Esophagus squamous epithelium (tissue), 5 donors: ENCODE measurements at places on chromosomes 2 and 18.

DNA sequence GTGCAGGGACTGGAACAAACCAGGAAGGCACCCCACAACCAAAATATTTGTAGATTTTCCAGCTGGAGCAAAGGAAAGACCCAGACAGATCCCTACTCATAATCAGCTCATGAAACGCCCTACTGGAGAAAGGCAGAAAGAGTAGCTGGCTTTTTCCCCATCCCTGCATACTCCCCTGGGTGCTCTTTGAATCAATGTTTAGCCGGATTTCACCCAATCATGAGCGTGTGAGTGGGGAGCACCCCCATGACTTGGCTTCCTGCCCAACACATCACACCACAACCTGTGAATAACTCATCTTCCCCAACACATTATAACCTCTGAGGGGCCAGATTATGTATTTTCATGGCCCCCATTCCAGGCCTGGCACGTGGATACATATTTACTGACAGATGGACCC is 35.1 kb upstream of the SLC14A1 start:
- DNase-seq = no peak

GRCh38 chr2:34853646-34854045 is 1254.5 kb upstream of the FAM98A start:
- no peak for DNase-seq

- no peak for DNase-seq
These were observed 98.2 kb downstream of the DYSF start for GRCh38 chr2:71551631-71551915.

DNA sequence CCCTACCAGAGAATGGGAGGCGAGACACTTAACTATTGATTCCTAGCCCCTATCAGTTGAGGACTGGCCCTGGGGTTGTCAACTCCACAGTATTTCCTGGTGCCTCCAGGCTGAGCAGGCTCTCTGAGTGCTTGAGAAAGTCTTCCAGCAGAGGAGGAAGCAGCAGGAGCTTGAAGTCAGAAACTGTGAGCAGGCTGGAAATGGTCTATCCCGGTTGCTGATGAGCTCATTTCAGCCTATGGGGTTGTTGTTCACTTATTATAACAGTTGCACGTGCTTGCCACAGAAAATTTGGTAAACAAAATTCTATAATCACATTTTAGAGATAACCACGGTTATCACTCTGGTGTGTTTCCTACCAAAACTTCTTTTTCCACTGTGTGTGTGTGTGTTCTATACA is 254.7 kb upstream of the THUMPD2 start:
- DNase-seq = no peak

GRCh38 chr2:18445433-18446320 is 114.8 kb downstream of the RDH14 start:
- no peak for DNase-seq

GRCh38 chr2:148493822-148494563 is 150.6 kb upstream of the EPC2 start:
- DNase-seq = no peak

DNA sequence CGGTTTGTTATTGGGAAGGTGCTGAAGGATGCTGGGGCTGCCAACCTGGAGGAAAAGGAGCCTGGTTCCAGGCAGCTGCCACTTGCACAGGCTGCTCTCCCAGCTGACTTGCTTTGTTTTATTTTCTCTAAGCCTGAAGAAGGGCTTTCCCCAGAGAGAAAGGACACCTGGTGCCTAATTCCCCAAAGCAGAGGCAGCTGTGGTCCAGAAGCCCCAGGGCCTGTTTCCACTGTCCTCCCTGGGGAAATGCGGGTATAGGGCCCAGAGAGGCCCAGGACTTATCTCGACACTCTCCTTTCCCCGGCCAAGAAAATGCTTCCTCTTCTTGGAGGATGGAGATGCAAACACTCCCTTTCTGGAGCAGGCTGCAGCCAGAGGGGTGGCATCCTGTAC is 30.1 kb downstream of the INO80C start:
- DNase-seq = no peak

DNA sequence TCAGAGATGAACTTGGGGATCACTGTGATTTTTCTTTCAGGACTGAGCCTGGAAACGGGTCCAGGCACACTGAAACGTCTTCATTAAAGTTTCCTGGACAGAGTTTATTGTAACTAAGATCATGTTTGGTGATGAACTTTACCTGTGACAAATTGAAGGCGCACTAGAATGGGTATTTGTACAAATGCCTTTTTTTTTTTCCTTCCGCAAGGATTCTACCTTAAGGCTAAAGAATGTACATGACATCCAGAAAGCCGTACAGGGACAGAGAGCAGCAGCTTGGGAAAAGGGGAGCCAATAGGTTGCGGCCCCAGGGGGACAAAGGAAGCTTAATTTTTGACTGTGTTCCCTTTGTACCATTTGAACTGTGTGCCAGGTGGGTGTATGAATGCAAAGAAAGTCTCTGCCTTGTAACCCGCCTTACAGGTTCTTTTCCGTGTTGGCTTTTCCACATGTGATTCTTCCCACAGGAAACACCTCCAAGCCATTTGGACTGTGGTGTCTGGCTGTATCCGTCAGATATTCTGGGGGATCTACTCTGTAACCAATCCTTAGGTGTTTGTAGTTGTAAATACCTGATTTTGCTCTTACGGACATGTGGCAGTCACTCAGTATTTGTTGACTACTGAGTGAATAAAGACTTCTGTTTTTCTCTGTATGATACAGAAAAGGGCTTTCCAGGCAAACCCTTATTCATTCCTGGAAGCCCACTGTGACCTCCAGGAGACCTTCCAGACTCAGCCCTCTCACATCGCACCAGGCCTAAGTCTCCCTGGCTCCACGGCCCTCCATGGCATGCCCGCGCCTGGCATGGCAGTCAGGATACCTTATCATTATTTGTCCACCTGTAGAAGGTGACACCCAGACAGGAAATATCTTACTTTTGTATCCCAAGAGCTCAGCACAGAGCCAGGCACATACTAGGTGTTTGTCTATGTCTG is 1.1 kb downstream of the LRRFIP1 start:
- DNase-seq = no peak

GRCh38 chr2:190327867-190328572 is 8.4 kb upstream of the HIBCH start:
- no peak for DNase-seq

GRCh38 chr2:36858551-36859365 is 107.6 kb downstream of the STRN start:
- DNase-seq = no peak

- no peak for DNase-seq
These were observed 58.3 kb upstream of the MAPRE3 start for GRCh38 chr2:26911911-26912861.

GRCh38 chr2:23484275-23484674 is 99.3 kb downstream of the KLHL29 start:
- DNase-seq = no peak

DNA sequence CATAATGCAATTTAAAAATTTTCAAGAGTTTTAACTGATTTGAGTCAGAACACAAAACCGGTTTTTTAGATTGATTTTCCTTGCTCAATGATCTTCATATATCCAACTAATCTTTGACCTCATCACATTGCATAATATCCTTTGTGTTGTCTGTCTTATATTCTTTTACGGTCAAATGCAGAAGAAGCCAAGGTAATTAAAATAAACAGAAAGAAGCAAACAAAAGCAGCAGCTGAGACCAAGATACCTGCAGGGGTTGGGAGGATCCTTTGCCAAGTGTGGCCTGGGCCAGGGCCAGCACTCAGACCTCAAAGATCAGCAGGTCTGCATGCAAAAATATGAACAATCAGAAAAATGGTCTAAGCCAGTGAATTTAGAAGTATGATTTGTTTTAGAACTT is 428.9 kb upstream of the NETO1 start:
- DNase-seq = no peak

DNA sequence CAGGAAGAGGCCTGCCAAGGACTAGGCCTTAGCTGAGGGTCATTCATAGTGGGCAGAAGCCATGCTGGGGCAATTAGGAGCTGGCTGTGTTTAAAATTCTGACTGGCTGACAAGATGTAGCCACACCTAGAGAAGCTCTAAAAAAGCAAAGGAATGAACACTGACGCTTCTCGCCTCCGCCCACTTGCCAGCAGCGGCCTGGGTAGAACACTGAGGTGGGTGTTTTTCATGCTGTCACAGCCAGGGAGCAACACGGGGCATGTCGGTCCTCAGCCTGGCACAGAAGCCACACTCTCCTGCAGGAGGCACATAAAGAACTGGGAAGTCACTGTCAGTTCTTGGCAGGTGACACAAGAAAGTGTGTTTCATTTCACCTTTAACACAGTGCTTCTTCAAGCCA is 10.4 kb downstream of the CHST10 start:
- no peak for DNase-seq

DNA sequence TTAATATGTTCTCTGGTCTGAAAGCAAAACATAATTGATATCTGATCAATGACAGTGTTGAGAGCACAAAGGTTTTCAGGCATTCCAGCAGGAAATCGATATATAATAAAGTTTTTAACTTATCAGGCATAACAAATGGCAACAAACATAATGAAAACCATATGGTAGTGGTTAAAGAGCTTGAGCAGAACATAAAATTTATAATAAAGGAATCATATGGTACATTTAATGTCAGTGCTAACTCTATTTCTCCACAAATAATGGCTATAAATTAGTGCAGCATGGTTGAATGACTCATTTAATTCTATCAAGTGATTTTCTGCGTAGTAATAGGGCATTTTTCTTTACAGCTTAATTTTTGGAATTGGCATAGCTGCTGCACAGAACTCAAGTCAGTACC is 306.2 kb downstream of the FSIP2 start:
- DNase-seq = no peak

DNA sequence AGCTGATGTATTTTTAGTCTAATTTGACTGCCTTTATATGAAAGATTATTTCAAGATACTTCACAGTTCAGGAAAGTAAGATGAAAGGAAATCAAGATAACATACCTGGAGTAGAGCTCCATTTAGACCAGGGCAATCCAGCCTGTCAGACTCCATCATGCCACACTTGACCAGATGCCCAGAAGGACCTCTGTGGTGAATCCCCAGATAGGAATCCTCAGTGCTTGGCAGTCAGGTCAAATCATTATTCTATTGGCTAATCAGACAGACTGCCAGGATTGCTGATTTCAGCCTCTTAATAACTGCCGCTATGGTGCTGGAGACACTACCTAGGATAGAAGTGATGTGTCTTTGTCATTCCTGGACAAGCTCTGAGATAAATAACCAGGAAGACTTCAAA is 404.2 kb downstream of the STK39 start:
- no peak for DNase-seq

GRCh38 chr18:42025491-42025890 is 70.5 kb downstream of the PIK3C3 start:
- DNase-seq = no peak

DNA sequence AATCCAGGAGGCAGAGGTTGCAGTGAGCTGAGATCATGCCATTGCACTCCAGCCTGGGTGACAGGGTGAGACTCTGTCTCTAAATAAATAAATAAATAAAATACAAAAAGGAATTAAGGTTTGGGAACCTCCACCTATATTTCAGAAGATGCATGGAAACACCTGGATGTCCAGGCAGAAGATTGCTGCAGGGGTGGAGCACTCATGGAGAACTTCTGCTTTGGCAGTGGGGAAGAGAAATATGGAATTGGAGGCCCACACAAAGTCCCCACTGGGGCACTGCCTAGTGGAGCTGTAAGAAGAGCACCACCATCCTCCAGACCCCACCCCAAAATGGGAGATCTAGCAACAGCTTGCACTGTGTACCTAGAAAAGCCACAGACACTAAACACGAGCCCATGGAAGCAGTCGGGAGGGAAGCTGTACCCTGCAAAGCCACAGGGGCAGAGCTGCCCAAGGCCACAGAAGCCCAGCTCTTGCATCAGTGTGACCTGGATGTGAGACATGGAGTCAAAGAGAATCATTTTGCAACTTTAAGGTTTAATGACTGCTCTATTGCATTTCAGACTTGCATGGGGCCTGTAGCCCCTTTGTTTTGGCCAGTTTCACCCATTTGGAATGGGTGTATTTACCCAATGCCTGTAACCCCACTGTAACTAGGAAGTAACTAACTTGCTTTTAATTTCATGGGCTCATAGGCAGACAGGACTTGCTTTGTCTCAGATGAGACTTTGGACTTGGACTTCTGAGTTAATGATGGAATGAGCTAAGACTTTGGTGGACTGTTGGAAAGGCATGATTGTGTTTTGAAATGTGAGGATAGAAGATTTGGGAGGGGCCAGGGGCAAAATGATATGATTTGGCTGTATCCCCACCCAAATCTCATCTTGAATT is 265.3 kb downstream of the ZEB2 start:
- no peak for DNase-seq

DNA sequence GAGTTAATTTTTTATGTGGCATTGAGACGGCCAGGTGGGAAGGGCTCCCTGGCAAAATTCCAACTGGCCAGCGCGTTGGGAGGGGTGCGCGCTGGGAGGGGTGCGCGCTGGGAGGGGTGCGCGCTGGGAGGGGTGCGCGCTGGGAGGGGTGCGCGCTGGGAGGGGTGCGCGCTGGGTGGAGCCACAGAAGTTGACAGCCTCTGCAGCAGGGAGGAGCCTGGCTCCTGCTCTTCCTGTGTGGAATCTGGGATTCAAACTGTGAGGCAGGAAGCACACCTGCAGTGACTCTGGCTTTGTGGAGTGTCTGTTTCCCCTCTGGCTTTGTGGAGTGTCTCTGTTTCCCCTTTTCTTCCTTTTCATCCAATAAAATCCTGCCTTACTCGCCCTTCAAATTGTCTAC is 147.9 kb upstream of the CBLN2 start:
- DNase-seq = no peak

DNA sequence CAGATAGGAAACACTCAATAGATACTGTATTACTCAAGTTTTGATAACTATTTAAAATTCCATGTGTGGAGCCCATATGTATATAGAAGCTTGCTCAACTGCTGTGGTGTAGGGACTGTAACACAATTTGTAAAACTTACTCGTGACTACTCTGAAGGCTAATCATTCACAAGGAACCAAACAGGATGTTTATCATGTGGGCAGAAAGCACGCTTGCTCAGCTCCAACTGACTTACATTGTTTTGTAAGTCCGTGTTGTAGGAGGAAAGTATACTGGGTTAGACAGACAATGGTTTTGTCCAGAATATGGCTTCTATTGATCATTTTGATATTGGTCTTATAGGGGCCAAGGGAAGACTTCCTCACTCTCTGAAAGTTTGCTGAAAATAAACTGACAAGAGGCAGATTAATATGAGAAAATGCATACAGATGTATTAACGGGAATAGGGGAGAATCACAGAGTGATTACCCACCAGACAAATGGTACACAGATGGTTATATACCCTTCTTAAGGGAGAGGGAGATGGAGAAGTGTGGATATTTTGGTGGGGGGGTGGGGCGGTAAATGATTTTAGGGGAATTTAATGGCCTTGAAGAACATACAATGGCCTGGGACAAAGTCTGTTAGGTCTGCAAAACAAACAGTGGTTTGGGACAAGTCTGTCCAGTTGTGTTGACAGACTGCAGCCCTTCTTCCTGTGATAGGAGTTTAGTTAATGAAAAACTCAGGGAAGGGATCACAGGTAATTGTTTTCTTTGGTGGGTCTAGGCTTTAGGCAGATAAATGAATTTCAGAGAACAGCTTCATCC is 259.3 kb upstream of the SP5 start:
- DNase-seq = no peak
